Brain (organoid and tissue), 16 donors: ENCODE measurements at places on chromosomes 5 and 9. TPM values are rescaled to one million over a fixed set of nuclear protein-coding genes. Genes with fewer than 3 reads are reported as not detected.

DNA sequence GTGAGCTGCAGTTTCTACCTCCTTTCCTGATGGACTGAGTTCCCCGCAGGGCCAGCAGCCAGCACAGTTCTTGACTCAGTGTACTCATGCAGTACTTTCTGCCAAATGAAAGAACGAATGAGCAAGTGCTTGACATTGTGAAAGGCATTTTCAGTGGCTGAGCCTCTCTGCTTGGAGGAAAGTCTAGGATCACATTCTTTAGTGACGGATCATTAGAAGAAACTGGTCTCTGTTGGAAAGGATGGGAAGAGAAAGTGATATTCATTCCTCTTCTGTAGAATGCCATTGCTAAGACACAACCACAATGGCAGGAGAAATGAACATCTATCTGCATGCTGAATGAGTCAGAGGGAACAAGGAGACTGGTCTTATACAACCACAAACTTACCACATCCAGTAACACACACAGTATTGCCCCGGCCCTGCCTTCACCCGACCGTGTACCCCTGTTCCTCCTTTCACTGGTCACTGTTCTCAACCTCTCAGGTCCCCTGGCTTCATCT is 206.9 kb downstream of the CRB2 start:
- DNase-seq, result no peak

DNA sequence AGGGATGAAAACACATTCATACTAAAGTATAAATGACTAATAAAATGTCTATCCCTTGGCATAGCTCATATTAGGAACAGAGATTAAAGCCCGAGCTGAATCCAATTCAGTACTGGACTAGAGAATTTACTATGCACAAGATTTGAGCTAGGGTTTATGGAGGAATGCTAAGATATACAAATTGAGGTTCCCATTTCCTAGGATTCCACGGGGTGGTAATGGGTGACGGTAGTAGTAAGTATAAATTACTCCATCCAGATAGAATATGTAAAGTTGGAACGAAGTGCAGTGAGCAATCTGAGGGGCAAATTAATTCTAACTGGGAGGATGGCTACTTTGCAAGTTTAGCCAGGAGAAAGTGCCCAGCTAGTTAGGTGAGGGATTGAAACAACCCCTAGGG is 156.5 kb downstream of the GAS1 start:
- DNase-seq, result no peak

GRCh38 chr9:21729648-21730047 is 72.8 kb upstream of the MTAP start:
- DNase-seq, result no peak

DNA sequence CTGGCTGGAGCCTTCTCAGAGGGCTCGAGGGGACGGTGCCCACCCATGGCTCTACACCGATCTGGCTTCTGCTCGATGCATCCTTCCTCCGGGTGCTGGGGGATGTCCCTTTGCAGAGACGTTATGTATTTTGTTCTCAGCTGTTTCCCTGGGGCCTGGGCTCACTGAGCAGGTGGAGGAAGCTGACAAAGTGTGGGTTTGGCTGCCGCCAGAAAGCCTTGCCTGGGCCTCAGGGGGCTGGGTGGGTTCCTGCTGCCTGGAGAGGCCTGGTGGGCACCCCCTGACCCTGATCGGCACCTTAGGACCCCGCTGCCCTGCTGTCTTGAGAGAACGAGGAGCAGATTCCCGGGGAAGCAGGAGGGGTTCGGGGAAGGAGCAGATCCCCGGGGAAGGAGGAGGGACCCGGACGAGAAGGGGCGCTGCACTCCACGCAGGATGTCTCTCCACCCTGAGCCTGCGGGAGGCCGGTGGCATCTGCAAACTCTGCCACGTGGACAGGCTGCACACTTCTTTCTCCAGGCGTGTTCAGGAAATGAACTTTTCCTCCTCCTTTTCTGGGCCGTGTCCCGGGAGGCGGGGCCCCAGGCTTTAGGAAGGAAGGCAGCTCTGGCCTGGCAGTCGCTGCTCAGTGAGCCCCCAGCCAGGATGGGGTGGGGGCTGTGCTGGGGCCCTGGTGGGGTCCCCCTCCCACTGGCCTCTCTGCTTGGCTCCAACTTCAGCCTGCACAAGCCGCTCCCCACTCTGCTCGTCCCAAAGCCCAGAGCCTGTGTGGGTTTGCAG is 148.9 kb downstream of the RXRA start:
- no peak for DNase-seq

GRCh38 chr5:118451697-118452247 is 536.6 kb downstream of the DTWD2 start:
- no peak for DNase-seq

DNA sequence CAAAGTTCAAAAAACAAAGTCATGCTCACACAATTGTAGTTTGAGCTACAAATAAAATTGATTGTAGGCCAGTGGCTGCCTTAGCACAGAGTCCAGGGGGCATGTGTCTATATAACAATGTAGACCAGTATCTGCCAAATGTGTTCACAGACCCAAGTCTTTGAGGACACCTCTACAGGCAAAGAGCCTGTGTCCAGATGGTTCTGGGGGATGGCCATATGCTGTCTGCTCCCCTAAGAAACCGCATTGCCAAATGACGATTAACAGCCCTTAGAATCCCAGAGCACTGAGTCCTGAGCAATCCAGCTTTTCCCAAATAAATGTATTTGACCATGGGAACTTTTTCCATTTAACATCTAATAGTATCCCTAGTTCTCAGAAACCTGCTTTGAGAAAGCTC is 169.6 kb downstream of the ADCY2 start:
- DNase-seq, result peak; percentile 12

GRCh38 chr9:84435902-84436301 is 95.3 kb upstream of the SLC28A3 start:
- no peak for DNase-seq

- peak; percentile 69 for DNase-seq
These were observed 199.5 kb downstream of the ALDH1A1 start for GRCh38 chr9:72753266-72753893.

DNA sequence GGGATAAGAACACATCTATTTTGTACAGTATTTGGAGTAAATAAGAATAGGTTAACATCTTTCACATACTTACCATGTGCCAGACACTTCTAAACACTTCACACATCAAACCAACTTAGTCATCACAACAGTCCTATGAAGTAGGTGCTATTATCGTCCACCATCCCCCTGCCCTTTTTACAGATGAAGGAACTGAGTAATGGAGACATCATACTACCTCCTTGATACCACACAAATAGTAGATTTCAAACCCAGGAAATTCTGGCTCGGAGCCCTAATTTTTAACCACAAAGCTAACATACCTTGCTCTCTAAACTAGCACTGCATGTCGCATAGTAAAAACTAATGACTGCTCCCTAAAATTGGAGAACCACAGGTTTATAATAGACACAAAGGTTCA is 4.2 kb upstream of the ZNF366 start:
- DNase-seq, result no peak

DNA sequence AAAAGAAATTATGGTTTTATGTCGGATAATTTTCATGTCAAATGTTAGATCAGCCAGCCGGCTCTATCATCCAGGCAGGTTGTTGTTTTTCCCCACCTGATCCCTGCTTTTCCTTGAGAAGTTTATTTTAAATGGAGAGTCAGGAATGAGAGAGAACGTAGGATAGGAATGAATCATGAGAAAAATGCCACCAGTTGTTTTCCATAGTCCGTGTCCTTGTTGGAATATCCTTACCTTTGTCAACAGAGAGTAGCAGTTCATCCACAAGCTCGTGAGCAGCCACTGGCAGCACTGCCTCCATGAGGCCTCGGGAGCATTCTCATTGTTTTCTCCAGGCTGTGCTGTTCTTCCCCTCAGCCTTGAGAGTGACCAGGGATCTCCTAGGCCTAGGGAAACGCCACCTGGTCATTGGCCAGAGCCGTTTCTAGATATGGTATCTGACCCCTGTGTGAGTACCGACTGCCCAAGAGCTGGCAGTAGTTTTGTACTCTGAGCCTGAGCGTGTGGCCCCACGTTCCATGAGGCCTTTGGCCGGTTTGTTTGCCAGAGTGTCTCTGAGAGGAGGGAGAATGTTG is 293.3 kb downstream of the FANCC start:
- no peak for DNase-seq

DNA sequence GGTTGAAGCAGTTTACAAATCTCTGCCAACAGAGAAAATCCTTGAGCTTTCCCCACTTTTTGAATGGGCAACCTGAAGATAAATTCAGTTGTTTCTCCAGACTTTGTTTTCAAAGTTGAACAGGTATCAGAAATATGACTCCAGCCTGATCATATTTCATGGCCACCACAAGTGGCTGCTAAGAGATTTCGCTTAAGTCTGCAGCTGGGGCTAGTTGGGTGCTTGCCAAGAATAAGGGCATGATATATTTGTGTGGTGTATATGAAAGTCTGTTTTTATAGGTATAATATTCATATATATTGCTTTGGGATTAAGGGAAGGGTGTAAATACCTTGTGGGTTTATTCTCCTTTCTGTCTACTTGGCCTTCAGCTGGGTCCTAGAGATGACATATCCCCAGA is 168.4 kb upstream of the GDNF start:
- no peak for DNase-seq

DNA sequence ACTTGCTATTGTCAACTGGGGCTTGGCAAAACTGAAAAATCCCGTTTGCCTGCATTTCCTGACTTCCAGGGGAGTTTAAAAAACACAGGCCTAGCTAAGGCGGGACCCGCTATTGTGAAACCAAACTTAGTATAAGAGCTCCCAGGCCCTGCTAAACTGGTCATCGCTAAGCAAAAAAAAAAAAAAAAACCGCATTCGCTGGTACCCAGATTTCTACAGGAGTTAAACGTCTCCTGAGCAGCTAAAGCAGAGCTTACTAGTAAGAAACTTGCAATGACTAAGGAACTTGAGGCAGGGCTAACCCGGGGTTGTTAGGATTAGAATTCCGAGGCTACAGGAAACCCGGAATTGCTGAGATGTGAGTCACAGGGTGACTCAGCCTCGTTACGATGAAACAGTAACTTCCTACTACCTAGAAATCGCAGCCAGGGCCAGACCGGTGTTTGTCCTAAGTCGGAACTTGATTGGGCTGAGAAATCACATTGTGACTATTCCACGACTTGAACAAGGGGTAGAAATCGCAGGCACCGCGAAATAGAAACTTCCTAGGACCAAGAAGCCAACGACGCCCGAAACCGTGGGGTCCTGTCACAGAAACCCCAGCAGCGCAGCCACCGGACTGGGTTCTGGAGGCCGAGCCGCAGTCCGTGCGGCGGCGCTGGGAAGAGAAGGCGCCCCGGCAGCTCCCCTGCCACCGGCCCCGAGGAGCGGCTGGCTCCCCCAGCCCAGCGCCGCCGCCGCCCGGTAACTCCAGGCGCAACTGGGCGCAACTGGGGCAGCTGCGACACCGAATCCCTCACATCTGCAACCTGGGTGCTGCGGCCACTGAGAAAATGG is 89.4 kb downstream of the ANXA2R start:
- DNase-seq, result peak; percentile 67

- DNase-seq, result no peak
These were observed 70.4 kb downstream of the SKIC3 start for GRCh38 chr5:95484421-95484820.

DNA sequence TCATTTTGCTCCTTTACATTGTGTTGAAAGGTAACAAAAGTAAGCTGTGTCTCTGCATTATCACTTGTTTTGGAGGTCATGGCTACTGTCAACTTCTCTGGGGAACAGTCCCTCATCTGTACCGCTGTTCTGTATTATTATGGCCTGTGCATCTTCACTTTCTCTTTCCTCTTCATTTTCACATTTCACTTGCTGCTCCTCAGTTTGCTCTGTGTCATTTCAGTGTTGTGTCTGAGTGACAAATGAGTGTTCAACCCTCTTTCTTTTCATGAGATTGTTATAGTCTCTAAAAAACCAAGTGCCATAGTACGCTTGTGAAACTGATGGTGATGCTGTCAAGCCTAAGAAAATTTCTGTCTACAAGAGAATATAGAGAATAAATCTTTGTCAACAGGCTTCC is 122.0 kb upstream of the FER start:
- no peak for DNase-seq

DNA sequence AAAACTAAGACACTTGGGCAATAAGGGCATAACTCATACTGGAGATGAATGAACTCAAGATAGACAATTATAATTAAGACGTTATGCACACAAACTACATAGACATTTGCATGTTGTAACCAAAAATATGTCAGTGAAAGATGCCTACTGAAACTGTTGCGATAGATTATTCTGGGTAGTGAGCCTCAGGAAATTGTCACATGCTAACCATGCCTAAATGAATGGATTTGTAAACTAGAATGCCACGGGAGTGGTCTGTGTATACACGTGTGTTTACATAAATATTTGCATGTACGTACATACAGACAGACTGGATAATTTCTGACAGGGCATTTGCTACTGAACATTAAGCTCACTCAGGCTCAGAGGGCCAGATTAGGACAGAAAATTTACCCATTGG is 1.2 kb downstream of the NIPSNAP3B start:
- DNase-seq, result peak; percentile 56

- DNase-seq, result no peak
These were observed 21.2 kb downstream of the DAPK1 start for GRCh38 chr9:87518702-87519335.

DNA sequence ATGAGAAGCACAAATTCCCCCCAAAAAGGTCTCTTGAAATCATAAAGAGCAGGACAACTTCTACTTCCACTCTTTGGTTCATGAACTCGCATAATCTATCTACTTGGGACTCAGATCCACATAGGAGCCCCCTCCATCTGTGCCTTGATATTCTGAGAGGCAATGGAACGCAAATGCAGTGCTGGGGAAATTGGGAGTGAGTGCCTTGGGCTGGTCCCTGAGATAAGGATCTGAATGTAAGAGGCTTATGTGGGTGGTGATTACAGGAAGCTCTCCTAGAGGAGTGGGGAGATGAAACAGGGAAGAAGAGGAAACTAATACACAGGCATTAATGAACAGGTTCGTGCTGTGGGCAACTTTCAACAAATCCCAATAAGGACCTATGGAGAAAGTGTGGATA is 285.6 kb downstream of the RASEF start:
- no peak for DNase-seq

DNA sequence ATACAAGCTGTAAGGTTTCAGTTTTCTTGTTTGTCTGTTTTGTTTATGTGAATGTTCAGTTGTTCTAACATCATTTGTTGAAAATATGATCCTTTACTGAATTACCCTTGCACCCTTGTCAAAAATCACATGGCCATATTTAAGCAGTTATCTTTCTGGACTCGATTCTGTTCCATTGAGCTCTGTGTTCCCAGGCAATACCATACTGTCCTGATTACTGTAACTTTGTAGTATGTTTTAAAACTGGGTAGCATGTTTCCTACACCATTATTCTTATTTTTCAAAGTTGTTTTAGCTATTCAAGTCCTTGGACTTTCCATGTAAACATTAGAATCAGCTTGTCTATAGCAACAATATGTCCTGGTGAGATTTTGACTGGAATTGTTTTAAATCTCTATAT is 66.7 kb upstream of the PRSS3 start:
- no peak for DNase-seq

GRCh38 chr5:68839019-68839552 is 254.7 kb upstream of the SLC30A5 start:
- DNase-seq, result no peak

GRCh38 chr9:3526997-3527940 is 1.5 kb upstream of the RFX3 start:
- peak; percentile 35 for DNase-seq

GRCh38 chr9:2155966-2156365 is 140.8 kb downstream of the SMARCA2 start:
- DNase-seq, result no peak

GRCh38 chr9:76161541-76161940 is 232.7 kb downstream of the RFK start:
- peak; percentile 26 for DNase-seq

Gene ROR2
- polyA plus RNA-seq, result 4.8 TPM

Gene F2RL1
- 0.42 TPM for polyA plus RNA-seq

Gene PCDHB11
- 0.31 TPM for polyA plus RNA-seq

Gene NR4A3
- polyA plus RNA-seq, result 1.0 TPM

Gene DAPK1
- polyA plus RNA-seq, result 2.8 TPM

Gene JAKMIP2
- polyA plus RNA-seq, result 14.9 TPM

Gene GOLGA2
- 78.8 TPM for polyA plus RNA-seq
